ENCODE measurements at places on chromosomes 12 and 14.

DNA sequence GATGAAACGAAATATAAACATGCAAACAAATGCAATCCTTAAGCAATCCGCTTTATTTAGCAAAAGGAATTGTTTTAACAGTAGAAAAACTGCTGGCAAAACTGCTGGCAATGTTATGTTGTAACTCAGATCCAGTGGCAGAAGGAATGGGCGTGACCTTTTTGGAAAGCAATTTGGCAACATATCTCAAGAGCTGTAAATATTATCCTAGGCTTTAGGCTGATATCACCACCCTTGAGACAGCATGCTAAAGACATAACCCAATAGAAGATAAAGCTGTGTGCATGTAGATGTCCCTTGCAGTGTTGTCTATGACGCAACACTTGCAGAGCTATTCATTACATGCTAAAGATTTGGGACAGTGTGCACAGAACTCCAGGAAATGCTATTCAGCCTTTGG lies 138.5 kb downstream of the DICER1 start:
- DNase-seq, result no peak

DNA sequence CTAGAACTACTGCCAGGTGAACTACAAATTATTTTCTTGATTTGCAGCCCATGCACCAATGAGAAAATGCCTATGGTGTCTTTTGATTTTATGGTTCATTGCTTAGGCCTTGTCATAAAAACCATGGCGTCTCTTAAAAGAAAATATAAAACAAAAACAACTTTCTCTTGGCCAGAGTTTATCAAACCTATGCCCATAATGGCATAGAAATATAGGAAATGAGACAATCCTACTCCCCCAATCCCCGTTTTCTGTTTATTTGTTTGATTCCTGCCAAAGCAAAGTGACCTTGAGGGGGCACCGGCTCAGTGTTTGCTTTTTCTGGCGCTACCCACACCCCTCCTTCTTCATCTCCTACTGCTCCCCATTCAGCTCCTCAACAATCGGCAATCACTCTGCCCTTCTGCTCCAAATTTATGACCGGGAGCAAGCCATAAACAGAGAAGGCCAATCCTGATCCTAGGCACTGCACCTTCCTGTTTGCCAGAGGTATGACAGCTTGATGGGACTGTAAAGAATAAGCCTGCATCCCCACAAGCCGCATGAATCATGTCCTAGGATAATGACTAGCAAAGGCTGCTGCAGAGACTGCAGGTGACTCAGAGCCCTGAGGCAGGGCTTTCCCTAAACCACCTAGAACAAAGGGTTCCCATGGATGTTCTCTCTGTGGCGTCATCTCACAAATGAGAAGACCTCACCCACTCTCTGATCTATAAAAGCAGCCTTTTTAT lies 874.9 kb downstream of the NRXN3 start:
- peak; percentile 59 for DNase-seq

- peak; percentile 74 for DNase-seq
These were observed 24.6 kb downstream of the TPCN1 start for GRCh38 chr12:113245695-113246477.

GRCh38 chr12:47387994-47388393 lies 308.2 kb upstream of the AMIGO2 start:
- peak; percentile 52 for DNase-seq

GRCh38 chr12:25840678-25841465 lies 117.6 kb upstream of the RASSF8 start:
- DNase-seq, result peak; percentile 8

DNA sequence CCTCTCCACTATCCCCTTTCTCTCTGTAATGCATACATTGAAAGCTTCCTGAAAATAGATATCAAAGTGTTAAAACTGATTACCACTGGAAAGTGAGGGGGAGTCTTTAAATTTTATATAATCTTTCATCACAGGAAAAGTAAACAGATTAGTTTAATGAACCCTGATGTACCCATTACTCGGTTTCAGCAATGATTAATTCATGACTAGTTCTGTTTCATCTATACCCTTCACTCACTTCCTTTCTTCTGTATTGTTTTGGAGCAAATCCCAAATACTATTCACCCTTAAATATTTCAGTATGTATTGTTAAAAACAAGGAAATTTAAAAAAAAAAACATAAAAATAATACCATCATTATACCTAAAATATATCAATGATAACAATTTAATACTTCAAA lies 67.3 kb upstream of the TMCC3 start:
- no peak for DNase-seq

GRCh38 chr14:104212206-104213095 lies 74.1 kb downstream of the KIF26A start:
- DNase-seq, result no peak

DNA sequence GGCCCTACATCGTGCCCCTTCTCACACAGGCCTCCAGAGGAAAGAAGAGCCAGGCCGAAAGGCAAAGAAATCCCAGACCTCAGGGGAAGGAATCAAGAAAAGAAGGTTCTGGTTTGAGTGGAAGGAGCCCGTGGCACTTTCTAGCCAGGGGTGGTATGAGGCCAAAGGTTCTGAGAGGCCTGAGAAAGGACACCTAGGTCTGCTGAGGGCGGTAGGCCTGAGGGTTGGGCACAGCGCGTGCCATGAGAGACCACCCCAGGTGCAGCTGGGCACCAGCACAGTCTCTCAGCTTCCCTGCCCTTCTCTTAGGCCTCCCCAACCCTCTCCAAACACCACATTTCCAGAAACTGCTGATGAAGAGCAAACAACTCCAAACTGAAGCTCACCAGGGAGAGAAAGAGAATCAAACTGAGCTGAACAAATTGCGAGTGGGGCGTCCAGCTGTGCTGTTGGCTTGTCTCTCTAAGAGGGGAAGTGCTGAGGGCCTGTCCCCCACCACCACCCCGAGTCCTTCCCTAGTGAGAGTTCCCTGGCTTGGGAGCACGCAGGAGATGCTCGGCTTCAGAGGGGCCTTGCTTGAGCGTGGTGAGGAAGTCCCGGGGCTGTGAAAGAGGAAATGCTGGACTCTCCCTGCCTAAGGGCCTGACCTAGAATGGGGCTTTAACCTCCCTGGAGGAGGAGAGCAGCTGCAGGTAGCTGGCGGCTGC lies 184.8 kb downstream of the ZFP36L1 start:
- DNase-seq, result no peak

GRCh38 chr14:58301416-58301815 lies 3.1 kb downstream of the ARID4A start:
- DNase-seq, result no peak

GRCh38 chr14:33714527-33715226 lies 236.2 kb downstream of the EGLN3 start:
- peak; percentile 20 for DNase-seq

GRCh38 chr12:94771741-94772140 lies 121.4 kb upstream of the TMCC3 start:
- no peak for DNase-seq

DNA sequence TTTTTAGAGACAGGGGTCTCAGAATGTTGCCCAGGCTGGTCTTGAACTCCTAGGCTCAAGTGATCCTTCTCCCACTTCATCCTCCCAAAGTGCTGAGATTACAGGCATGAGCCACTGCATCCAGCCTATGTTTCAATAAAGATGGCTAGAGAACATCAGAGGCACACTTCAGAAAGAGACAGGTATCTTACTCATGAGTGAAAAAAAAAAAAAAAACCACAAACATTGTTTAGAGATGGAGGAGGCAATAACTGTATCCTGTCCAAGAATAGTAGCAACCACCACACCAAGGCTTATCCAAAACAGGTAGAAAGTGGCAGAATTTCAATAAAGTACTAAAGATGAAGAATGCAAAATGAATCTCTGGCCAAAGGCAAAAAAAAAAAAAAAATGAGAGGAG lies 30.3 kb downstream of the EEA1 start:
- peak; percentile 34 for DNase-seq

GRCh38 chr12:98948343-98948949 lies 303.4 kb downstream of the APAF1 start:
- no peak for DNase-seq

DNA sequence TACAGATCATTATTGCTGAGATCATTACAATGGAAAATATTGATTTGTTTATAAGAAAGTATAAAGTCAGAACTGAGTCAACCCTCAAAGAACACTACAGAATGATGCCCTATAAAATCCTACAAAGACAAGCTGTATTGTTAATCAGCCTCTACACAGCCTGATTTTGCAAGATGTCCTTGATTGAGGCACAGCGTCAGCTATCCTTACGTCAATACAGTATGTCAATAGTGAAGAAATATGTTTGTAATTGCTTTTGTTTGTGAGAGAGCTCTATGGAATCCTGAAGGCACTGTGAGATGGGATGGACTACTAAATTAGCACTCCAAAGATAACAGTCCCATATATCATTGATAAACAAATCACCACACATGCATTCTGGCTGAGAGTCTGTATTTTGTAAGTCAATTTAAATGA lies 70.7 kb downstream of the RASSF9 start:
- no peak for DNase-seq

DNA sequence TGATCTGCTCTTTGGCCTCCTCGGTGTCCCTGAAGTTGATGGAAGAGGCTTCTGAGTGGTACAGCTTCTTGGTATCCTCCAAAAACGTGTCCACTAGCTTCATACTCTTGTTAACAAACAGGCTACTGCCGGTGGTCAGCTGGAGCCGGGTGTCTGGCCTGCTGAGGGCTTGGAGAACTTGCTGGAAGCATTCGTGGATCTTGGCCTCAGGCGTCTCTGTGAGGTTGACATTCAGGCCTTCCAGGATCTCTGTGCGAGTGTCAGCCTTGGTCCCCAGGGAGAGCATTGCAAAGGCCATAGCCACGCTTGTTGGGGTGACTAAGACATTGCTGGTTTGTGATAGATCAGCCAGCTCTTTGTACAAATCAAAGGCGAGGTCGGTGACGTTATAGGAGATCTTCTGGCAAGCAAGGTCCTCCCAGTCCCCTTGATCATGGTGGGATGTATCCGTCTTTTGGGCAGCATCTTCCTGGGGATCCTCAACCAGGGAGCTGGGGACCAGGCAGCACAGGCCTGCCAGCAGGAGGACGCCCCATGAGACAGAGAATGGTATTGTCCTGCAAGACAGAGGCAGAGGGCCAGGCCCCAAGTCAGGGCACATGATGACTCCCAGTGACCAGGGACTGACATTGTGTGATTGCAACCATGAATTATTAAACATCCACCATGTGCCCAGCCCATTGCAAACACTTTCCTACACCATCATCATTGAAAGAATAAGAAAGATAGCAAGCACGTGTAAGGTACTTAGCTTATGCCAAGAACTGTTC lies 22.1 kb downstream of the SERPINA1 start:
- no peak for DNase-seq

- no peak for DNase-seq
These were observed 115.4 kb downstream of the SOX5 start for GRCh38 chr12:23834076-23834475.

DNA sequence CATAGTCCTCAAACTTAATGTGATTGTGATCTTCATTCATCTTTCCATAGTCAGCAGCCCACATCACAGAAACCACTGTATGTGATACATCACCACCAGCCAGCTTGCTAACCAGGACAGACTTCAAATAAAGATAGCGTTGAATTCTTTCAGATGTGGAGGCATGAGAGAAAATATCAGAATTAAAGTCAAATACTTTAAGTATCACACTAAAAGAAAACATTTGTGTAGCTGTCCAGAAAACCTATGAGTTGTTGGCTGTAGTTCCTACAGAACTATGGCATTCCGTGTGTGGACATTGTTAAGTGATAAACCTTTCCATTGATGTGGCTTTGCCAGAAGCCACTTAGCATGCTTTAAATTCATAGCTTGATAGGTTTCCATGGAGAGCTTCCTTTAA lies 105.1 kb downstream of the LLPH start:
- peak; percentile 78 for DNase-seq

DNA sequence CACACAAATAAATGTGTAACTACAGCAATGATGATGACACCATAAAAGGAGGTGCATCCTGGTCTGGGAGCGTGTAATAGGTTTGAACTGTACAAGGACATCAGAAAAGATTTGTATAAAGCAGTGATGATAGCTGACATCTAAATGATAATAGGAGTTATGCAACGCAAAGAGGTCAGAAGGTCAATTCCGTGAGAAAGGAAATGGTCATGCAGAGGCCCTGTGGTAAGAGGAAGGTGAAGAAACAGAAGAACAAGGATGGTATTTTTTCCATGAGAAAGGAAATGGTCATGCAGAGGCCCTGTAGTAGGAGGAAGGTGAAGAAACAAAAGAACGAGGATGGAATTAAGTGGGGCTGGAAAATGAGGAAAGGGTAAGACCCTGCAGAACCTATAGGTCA lies 106.7 kb upstream of the TMPO start:
- no peak for DNase-seq

DNA sequence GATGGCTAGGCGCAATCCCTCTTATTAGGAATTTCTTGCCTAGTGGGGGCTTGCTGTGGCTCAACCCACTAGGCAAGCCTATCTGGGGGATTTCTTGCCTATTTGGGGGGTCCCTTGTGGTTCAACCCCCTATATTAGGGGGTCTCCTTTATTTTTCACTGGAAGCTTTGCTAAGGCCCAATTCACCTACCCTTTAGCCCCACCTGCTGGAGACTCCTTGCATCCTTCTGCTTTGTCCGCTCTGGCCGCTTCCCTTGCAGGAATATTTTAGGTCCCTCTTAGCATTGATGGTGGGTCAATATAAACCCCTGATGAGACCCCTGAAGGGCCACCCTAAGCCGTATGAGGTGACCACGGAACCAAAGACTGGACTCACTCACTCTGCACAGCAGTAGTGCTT lies 1552.1 kb downstream of the AACS start:
- DNase-seq, result no peak

DNA sequence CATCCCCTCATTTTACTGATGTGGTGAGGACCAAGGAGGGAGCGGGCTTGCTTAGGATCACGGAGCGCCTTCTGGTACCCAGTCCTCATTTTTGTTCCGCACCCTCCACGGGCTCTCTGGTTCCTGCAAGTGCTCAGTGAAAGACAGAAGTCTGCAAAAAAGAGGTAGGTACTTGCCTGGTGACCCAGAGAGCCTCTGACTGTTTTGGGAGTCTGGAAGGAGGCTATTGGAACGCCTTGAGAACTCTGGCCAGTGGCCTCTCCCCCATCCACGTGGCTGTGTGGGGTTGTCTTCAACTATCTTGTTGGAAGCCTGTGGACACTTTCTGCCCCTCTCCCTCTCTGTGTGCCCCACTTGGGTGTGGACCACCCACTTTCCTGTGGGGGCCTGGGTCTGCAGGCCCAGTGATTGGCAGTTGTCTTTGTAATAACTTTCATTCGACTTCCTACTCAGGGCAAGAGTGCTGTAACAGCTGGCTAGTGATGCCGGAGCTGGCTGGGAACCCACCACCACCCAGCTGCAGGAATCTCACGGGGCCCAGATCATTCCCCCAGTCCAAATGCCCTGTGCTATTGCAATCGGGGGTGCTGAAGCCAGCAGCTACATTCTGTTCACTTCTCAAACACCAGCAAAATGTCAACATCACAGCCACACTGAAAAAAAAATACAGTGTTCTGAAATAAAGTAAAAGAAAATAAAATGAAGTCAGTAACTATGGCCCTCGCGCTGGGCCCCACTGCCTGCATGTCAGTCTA lies 122.8 kb downstream of the PRMT8 start:
- no peak for DNase-seq

- peak; percentile 14 for DNase-seq
These were observed 113.3 kb downstream of the ANO6 start for GRCh38 chr12:45329238-45329637.
